ENCODE measurements at places on chromosomes 4 and X.

- no peak for DNase-seq
Observed at GRCh38 chrX:840556-840955, 210.0 kb downstream of the SHOX start.

GRCh38 chr4:109233570-109233969, 68.9 kb downstream of the COL25A1 start:
- DNase-seq, result no peak

- DNase-seq, result no peak
Observed at GRCh38 chr4:87079967-87080366, 140.5 kb downstream of the KLHL8 start.

DNA sequence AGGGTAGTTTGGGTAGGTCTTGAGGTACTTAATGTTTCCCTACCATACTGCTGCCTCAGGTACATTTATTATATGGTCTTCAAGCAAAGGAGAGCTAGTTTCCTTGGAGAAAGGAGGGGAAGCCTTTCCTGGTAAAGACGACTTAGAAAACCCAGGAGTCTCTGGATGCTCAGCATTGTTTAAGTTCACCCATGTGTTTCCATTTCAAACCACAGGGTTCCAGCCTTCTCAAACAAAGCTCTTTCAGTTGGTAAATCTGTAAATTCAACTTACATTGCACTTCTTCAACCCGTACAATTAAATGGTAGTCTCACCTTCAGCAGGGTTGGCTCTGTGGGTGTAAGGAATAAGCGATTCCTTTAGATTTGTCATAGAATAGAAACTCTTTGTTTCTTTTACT, 111.9 kb upstream of the UNC5C start:
- DNase-seq, result no peak

DNA sequence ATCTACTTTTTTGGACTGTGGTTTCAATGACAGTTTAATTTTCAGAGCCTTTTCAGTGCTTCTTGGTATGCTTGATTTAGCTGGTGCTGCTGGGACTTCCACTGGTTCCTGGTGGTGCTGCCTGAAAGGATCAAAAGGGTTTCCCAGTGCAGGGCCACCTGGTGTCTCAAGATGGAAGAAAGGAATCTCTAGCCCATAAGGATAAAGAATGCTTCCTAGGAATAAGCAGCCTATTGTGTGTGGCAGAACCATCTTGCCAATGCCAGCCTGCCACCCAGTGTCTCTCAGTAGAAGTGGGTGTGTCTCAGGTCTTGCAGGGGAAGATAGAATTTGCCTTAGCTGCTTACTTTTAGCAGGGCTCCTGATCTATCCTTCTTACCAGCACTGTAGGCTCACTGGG, 15.0 kb upstream of the RAI2 start:
- no peak for DNase-seq

DNA sequence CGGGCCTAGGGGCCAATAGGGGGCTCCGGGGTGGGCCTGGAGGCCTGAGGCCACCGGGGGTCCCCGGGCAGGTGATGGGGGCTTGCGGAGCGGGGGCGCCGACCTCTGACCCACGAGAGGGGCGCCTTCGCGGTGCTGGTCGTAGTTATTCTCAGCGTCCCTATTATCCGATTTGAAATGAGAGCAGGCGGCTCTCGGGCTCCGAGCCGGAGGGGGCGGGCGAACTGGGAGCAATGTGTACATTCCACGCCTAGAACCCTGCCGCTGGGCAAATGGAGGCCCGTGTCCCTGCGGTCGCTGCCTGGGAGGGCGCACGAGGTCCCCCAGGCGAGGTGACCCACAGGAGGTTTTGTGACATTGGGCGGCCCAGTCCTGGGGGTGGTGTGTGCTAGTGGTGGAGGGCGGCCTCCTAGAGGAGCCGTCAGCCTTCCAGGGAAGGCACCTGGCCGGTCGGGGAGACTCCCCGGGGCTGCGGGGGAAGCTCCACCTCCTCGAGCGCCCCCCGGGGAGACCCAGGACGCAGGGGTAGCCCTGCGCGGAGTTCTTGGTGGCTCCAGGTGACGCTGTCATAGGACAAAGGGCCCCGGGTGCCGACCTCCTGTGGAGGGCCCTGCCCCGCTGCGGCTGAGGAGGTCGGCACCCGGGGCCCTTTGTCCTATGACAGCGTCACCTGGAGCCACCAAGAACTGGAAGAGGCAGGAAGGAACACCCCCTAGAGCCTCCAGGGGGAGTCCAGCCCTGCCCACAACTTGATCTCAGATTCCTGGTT, 102.6 kb upstream of the PRKX start:
- DNase-seq, result no peak

DNA sequence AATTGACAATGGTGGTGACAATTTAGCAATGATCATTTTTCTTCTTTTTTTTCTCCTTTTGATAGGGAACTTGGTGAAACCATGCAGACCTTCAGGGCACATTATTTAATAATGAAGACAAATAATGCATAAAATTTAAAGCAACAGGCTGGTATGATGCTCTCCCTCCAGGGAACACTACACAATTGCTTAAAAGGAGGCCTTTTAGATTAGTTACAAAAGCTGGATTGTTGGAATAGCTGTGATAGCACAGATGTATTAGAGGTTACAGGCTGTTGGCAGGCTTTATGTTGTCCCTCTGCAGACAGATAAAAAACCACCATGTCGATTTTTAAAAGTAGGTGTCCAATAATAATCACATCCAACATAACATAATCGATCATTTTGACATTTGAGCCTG, 307.0 kb downstream of the ADGRL3 start:
- DNase-seq, result no peak

- no peak for DNase-seq
Observed at GRCh38 chr4:8704632-8705031, 112.1 kb downstream of the CPZ start.

GRCh38 chr4:146852360-146852759, 93.3 kb downstream of the TTC29 start:
- DNase-seq, result no peak

DNA sequence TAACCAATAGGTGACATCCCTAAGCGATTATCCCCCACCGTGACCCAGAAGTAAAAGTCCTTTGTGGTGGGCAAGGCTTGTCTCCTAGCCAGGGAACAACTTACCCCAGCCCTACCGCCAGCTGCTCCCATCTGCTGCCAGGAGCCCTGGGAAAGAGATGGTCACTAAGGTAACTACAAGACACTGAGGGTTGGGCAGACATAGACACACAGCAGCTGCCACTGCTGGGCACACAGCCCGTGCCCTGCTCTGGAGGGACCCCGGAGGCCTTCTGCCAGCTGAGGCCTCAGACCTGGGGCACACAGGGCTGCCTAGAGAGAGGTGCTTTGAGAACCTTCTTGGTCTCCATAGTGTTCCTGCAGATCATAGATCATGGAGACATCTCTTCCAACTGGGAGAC, 53.0 kb upstream of the PROM1 start:
- no peak for DNase-seq

Data from stimulated activated CD4-positive, alpha-beta T cell treated with anti-CD3 and anti-CD28 coated beads, Interleukin-1b, Interleukin-23, amount 100 ng/mL, for 1 hour (primary cell).